ENCODE measurements at places on chromosomes 12 and 14.

DNA sequence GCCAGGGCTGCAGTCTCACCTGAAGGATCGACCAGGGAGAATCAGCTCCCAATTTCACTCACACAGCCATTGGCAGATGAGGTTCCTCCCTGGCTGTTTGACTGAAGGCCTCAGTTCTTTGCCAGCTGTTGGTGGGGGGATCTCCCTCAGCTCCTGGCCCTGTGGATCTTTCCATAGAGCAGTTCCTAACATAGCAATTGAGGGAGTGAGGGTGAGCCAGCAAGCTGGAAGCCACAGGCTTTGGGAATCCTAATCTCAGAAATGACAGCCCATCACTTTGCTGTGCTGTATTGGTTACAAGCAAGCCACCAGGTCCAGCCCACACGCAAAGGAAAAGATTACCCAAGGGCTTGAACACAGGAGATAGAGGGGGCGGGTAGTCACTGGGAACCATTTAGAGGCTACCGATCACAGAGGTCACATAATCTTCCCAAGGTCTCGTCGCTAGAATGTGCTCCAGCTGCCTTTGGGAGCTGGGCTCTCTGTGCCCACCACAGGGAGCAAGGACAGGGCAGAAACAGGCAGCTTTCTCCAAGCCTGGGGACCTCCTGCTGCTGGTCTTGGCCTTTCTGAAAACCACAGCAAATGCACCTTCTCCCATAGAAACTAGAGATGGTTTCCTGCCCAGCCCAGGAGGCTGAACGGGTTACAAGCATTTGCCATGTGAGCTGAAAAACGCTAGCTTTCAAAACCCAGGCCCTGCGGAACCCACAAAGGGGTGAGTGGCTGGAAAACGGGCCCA, 4.6 kb upstream of the OTUB2 start:
- DNase-seq = no peak

- no peak for DNase-seq
These were observed 92.6 kb upstream of the PRKD1 start for GRCh38 chr14:30020271-30020670.

- DNase-seq = peak; percentile 80
These were observed 34.0 kb downstream of the FIGNL2 start for GRCh38 chr12:51814311-51815088.

GRCh38 chr14:103881268-103882201, 34.2 kb upstream of the PPP1R13B start:
- DNase-seq = no peak

DNA sequence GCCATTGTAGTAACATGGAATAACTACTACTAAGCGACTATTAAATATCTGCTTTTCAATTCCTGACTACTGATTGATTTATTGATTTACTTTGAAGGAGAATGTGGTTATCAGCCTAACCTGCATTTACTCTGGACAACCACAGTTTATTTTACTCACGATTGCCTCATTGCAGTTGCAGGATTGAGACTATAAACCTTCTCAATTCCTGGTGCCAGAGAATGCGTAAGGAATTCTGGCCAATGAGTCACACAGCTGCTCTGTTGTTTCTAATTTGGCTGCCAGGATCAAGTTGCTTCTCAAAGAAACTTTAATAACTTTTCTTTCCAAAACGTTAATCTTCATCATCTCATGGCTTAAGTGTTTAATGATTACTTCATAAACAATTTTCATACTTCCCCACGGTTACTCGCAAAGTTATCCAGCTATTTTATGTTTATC, 13.1 kb upstream of the TMTC1 start:
- no peak for DNase-seq

- no peak for DNase-seq
These were observed 7.7 kb downstream of the AHNAK2 start for GRCh38 chr14:104970231-104971068.

GRCh38 chr12:56657416-56658379, 11.9 kb upstream of the ATP5F1B start:
- DNase-seq = no peak

GRCh38 chr14:28303248-28303647, 463.3 kb upstream of the FOXG1 start:
- DNase-seq = no peak

DNA sequence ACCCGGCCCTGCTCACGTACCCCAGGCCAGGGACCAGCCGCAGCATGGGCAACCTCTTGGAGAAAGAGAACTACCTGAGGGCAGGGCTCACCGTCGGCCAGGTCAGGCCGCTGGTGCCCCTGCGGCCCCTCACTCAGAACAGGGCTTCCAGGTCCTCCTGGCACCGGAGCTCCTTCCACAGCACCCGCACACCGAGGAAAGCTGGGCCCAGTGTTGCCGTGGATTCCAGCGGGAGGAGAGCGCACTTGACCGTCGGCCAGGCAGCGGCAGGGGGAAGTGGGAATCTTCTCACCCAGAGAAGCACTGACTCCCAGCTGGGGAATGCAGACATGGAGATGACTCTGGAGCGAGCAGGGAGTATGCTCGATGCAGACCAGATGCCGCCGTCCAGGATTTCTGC, 7.9 kb upstream of the VAMP1 start:
- DNase-seq = no peak

DNA sequence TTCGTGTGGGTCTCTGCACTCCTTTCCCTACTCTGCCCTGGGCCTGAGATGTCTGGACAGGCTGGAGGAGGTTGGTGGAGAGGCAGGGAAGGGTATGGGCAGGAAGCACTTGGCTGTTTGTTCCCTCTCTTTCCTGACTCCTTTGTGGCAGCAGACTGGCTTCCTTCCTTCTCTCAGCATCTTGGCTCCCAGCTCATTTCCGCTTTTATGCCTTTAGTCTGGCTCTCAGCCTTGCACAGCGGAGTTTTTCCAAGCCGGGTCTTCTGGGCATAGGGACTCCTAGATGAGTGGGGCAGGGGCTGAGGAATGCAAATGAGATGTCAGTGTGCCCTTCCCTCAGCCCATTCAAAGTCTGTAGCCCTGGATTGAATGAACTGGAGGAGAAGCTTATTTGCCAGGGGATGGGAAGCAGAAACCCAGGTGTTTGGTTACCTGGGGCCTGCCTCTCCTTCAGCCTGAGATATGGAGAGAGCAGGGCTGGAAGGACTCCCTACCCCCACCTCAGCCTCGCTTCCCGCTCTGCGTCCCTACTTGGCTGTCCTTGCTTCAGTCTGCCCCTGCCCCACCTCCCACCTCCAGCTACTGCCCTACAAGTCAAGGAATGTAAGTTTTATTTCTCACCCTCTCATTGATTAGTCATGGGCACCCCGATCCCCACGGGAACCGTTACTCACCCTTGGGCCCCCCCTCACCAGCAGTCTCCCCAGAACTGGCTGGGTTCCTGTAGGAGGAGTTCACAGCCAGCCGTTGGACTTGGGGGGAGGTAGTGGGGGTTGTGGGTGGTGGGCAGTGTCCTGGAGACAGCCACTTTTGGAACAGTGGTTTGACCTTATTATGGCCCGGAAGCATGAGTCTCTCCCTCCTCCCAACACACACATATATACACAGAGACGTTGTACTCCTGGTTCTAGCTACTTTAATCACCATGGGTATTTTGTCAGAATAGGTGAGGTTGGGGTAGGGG, 9.3 kb upstream of the ITGA5 start:
- DNase-seq = no peak

DNA sequence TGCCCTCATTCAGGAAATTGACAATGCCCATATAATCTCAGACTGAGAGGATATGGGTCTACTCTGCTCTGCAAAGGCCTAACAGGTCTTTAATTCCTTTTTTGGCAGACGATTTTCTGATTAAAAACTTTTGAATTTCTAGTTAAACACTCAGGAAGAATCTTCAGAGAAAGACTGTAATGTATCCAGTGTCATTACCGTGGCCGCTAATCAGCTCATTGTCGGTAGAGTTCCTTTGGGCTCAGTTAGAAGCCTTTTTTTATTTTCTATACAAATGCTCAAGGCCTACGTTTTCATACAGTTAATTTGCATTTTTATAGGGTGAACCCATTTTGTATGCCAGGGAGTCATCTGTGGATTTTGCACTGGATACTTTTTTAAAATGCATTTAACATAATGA, 549.9 kb downstream of the RPS29 start:
- DNase-seq = no peak

GRCh38 chr14:97280526-97280925, 483.3 kb downstream of the VRK1 start:
- no peak for DNase-seq

DNA sequence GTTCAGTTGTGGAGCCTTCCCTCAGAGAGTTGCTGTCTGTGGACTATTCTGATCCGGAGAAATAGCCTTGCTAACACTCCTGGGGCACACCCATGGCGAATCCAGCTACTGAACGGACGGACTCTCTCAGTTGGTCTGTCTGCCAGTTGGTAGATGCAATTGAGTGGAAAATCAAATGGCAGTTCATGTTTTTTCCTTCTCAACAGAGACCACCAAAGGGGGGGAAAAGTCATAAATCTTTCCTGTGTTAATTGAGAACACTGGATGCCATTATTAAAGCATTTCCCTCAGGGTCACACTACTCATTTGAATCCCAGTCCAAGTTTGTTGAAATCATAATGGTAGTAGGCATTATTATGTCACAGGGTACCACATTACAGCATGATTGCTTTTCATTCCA, 354.3 kb upstream of the FAR2 start:
- no peak for DNase-seq

- no peak for DNase-seq
These were observed 36.4 kb downstream of the PPM1H start for GRCh38 chr12:62898526-62898925.

DNA sequence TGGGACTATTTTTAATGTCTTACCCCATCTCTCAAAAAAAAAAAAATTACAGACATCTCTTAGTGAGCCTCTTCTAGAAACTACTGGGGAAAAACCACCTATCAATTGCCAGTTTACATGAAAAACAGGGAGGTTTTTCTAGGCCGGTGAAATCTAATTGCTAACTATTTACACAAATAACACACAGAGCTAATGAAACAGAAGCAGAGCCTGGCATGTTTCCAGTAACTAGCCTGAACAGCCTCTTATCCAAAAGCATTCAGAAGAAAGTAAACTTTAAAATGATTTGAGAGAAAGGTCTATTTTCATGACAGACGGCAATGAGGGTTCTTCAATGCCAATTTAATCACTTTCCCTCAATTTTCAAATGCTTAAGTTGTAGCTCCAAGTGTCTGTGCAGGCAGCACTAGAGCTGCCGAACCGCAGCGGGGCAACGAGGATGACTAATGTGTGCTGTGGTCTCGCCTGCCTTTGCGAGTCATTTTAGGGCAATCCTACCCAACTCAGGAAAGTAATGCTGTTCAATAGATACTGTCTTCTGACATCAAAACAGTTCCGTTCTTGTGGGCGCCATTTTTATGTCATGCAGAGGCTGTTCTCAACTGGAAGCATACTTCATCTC, 84.6 kb downstream of the SETD3 start:
- no peak for DNase-seq

DNA sequence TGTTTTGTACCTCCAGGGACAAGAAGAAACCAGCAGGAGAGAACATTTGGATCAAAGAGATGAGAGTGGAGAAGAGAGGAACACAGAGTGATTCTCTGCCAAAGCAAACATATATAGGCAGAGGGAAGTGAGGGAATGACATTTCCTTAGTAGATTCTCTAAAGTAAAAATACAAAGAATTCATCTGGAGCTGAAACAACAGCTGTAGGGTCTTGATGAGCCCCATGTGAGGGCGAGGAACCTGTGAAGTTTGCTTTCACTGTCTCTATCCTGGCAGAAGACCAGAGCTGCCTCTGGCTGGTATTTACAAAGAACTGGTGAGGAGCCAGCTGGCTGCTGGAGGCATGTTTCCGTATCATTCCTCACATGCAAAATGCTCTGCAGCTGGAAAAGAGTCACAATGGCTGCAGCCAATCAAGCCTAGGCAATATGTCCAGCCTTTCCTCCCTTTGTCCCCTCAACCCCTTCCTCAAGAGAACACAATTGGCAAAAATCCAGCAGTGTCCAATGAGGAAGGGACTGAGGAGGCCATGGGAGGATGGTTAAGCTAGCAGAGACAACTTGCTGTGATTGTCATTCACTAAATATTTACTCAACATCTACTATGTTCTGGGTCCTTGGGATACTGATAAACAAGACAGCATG, 122.5 kb downstream of the PHLDA1 start:
- DNase-seq = peak; percentile 37

DNA sequence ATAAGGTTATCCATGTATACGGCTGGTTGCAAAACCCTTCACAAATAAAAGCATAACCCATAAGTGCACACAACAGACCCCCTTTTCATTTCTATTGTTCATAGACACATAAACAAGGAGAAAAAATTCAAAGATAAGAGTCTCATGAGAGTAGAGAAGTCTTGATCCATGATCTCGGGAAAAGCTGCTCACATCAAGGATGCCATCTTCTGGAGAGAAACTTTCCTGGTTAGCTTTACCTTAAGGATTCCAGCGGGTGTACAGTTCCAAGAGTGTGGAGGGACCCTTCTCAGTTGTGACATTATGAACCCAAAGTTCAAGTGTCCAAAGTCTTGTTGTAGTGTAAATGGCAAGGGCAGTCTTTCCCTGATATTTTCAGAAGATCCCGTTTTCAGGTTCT, 144.5 kb downstream of the LLPH start:
- no peak for DNase-seq

DNA sequence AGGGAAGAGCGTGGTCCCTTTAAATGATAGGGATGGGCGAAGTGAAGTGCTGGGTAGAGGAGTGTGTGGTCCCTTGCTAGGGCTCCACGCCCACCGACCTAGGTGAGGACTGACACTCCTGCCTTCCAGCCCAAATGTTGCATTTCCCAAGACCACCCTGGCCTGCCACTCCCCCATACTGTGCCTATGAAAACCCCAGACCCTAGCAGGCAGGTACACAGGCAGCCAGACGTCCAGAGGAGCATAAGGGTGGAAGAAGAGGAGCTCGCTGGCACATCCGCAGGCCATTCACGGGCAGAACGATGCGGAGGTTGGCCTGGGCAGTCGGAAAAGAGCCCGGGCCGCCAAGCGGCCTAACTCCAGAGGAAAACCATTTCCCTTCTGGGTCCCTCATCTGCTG, 817 bp upstream of the IPO8 start:
- DNase-seq = no peak

GRCh38 chr12:2145433-2145998, 92.7 kb downstream of the CACNA1C start:
- no peak for DNase-seq

DNA sequence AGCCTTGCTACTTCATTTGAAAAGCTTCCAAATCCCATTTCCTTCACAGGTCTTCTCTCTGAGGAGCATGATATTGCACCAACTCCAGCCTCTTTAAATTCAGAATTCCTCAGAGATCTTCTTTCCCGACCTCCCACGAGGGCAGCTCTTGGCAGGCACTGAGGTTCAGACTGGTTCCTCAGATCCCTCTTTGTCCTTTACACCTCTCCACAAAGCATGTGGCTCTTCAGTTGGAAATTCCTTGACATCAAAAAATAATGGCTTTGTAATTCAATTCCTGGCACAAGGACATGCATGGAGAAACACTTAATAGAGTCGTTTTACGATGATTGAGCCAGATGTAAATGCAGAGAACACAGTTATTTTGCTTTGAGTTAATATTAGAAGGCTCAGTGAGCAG, 63.2 kb upstream of the TMX1 start:
- no peak for DNase-seq

DNA sequence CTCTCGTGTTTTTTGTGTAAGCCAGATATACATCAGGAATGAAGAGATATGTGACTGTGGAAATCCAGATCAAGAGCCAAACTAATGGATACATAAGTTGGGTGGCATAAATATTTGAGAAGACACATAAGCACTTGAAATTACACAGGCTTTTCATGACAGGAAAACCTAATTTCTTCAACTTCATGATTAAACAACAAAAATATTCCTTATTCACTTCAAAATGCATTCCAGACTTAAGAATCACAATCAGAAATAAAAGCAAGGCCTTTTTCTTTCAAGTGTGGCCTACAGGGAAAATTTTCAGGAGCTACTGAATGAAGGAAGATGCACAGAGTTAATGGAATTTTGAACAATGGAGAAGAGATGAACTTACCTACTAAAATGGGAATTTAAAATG, 515.6 kb downstream of the FOXG1 start:
- DNase-seq = no peak

- no peak for DNase-seq
These were observed 77.1 kb downstream of the STXBP6 start for GRCh38 chr14:24972844-24973243.
